ENCODE measurements at places on chromosomes 3 and 15.

- DNase-seq = no peak
Observed at GRCh38 chr3:121883507-121883906, 10.7 kb upstream of the SLC15A2 start.

DNA sequence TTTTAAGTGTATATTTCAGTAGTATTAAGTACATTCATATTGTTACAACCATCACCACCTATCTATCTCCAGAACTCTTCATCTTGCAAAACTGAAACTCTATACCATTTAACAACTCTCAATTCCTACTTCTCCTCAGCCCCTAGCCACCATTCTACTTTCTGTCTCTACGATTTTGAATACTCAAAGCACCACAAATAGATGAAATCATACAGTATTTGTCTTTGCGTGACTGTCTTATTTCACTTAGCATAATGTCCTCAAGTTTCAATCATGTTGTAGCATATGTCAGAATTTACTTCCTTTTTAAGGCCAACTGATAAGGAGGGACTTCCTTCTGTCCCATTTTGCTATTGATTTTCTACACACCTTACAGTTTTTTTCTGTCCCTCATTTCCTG is 593.3 kb downstream of the FHIT start:
- DNase-seq = no peak

DNA sequence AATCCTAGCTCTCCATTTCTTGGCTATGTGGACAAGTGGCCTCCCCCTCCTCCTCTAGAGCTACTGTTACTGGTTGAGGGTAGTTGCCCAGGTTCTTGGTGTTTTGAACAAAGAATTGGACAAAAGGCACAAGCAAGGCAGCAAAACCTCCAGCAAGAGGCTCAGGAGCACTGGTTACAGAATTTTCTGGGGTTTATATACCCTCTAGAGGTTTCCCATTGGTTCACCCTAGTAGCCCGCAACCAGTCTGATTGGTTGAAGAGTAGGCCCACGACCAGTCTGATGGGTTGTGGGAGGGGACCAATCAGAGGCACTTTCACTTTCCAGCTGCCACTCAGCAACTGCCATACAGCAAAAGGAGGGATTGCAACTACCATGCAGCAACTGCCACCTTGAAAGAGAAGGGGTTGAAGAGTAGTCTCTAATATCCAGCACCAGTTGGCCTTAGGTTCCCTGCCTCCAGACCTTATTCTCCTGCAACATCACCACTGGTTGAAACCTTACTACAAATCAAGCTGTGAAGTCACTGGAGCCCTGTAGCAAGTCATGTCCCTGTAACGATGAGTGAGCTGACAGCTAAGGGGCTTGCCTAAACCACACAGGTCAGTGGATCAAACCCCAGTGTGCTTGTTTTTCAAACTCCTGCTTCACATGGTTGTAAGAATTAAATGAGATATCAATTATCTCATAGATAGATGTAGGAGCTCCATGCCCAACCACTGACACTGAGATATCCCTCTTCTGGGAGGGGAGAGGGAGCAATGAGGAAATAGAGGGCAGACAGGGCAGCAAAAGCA is 2.9 kb upstream of the C15orf39 start:
- DNase-seq = peak; percentile 19

GRCh38 chr3:133606902-133607301 is 33.4 kb downstream of the CDV3 start:
- DNase-seq = no peak

DNA sequence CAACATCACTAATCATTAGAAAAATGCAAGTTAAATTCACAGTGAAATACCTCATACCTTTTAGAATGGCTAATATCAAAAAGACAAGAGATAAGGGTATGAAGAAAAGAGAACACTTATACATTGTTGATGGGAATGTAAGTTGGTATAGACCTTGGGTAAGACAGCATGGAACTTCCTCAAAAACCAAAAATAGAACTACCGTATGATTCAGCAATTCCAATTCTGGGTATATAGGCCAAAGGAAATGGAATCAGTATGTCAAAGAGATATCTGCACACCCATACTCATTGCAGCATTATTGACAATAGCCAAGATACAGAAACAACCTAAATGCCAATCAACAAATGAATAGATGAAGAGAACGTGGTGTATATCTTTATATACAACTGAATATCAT is 166.8 kb upstream of the LRRN1 start:
- DNase-seq = no peak

DNA sequence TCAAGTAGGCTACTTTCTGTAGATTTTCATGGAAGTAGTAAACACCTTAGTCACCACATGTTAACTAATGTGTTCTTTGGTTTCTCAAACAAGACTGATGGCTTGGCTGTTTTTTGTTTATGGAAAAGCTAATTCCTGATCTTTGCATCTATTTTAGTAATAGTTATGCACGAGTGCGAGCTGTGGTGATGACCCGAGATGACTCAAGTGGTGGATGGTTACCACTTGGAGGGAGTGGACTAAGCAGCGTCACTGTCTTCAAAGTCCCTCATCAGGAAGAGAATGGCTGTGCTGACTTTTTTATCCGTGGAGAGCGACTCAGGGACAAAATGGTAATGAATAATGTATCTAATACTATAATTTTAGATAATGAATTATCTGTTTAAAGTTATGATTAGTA is 46.6 kb downstream of the SPRED1 start:
- DNase-seq = no peak

- no peak for DNase-seq
Observed at GRCh38 chr3:78148986-78149717, 1109.3 kb downstream of the ROBO2 start.

DNA sequence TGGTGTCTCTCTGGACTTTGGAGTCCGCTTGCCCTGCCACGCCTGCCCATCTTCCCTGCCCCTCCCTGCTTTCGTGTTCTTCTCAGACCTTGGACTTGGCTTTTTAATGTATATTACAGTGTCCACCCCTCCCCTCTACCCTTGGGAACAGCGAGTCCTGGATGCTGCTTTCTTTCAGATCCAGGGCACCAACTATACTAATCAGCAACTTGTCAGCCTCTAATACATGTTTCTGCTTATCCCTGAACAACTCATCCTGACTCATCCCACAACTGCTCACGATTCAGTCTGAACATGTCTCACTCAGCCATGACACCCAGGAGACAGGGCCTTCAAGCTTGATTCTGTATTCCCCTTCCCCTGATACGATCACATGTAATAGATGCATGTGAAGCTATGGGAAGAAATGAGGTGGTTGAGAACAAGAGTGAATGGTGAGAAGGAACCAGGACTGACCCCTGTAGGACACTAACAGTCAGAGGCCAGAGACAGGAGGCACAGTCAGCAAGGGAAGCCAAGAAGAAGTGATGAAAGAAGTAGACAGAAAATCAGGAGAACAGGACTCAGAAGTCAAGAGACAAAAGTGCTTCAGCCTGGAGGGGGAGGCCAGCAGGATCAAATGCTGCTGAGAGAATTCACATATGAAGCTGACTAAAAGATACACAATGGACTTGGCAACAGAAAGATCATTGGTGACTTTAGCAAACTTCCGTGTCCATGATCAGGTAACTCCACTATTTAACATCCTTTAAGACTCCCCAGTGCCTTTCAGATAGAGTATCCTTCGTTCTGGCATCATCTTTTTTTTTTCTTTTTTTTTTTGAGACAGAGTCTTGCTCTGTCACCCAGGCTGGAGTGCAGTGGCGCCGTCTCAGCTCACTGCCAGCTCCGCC is 35.4 kb downstream of the BCL2L10 start:
- DNase-seq = no peak

GRCh38 chr3:151135541-151136337 is 50.3 kb downstream of the MED12L start:
- peak; percentile 43 for DNase-seq

- no peak for DNase-seq
Observed at GRCh38 chr3:151816091-151816604, 2.2 kb downstream of the AADAC start.

GRCh38 chr3:127156338-127157050 is 36.4 kb upstream of the PRR23E start:
- no peak for DNase-seq

DNA sequence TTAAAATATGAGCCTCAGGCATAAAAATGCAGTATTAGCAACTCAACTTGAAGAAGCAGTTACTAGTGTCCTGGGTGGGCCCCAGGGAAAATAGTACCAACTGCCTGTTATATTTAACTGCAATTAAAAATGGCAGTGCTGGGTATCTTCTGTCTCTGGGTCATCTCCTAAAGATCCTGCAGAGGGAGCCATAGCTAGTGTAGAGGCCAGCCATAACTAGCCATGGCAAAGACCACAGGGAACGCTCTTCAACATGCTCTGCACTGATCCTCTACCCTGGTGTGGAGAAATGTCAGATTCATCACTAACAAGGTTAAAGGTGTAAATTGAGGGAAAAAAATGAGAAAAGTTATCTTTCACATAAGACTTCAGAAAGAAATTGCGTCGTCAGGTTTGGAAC is 181.3 kb downstream of the SNRPN start:
- no peak for DNase-seq

DNA sequence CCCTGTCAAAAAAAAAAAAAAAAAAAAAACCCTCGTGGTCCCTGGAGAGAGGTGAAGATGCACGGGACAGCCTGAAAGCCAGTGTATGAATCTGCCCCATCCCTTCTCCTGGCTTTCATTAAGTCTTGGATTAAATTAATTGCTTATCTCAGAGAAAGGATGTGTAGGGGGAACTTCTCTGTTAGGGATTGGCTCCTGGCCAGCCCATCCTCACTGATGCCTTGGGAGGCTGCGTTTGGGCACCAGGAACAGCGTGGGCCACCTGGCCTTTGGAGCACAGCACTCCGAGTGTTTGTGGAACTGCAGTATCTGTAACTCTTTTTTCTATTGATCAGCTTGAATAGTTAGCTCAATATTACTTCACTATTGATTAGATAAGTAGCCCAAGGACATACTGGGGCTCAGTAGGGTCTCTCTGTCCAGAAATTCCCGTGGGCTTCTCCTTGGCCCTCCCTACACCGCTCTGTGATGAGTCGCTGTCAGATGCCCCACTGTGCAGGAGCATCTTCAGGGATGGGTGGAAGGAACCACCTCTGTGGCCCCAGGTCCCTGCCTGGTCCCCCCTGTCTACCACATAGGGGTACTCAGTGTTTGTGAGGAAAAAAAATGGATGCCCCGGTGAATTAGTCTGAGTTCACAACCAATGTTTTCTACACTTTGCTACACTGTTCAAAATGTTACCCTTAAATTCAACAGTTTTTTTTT is 2.0 kb downstream of the PXYLP1 start:
- DNase-seq = no peak

DNA sequence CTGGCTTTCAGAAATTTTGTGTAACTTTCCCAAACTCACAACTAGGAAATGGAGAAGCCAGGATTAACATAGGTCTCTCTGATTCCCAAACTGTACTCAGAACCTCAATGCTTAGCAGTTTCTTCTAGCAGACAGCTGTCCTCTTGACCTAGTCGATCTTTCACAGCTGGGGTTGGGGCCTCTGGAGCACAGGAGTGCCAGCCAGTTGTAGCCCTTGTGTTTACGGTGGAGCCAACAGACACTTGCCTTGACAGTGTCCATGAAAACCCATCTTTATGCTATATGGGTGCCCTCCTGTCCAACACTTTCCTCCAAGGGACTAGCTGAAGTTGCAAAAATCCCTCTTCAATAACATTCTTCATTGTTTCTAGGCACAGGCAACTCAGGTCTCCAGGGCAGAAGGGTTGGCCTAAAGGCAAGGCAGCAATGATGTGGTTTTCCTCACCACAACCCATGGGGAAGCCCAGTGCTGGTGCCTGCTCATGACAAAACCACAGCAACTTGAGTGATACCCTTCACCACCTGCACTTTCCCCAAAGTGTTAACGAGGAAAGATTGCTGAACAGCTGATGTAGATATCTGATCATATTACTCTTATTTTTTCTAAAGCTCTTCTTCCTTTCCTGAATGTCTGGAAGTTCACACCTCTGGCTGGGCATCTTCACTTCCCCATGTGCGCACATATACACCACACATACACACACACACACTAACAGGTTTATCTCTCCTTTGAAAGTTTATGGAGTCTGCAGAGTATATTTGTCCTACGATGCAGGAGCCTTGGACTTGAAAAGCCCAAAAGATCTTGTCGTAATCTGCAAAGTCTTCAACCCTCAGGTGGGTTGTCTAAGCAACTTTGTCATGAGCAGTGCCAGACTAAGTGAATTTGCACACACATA is 11.0 kb upstream of the KNG1 start:
- DNase-seq = no peak
